Panc1 (cell line): ENCODE measurements at places on chromosomes 3 and 15. TPM values are rescaled to one million over a fixed set of nuclear protein-coding genes. Genes with fewer than 3 reads are reported as not detected.

GRCh38 chr15:98127586-98127985, 167.1 kb downstream of the ARRDC4 start:
- H3K4me1 ChIP-seq = no peaks in the 10 kb centered on the region
- DNase-seq = no peak
- H3K4me3 ChIP-seq = no peak overlapping the region
- peaks cover 4% of the 10 kb centered on the region; the same call in 1 of the 2 replicates for H3K27me3 ChIP-seq

DNA sequence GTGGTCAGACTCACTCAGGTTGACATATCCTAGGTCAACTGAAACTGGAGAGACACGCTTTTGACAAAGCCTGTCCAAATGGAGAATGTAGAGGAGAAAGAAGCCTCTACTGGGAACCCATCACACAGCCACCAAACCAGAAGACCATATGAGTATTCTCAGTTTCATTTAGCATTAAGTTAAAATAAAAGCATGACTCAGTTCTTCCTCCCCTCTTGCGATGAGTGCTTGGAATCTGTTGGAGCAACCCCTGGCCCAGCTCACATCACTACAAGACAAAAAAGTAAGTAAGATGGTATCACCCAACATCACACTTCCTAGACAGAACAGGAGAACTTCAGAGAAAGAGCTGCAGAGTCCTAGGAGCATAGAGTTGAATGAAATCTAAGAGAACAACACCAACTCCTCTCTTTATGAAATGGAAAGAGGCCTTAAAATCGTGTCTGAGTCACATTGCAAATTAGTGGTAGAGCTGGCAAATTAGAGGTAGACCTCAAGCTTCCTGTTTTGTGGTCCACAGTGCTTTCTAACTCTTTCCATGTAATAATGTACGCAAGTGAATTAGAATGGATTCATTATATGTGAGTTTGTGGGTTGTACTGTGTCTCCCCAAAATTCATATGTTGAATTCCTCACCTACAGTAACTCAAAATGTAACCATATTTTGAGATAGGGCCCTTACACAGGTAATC, 51.2 kb downstream of the FGF12 start:
- no peaks in the 10 kb centered on the region for H3K27me3 ChIP-seq
- H3K36me3 ChIP-seq = no peaks in the 10 kb centered on the region

The RYR3 gene
- not detected for total RNA-seq

DNA sequence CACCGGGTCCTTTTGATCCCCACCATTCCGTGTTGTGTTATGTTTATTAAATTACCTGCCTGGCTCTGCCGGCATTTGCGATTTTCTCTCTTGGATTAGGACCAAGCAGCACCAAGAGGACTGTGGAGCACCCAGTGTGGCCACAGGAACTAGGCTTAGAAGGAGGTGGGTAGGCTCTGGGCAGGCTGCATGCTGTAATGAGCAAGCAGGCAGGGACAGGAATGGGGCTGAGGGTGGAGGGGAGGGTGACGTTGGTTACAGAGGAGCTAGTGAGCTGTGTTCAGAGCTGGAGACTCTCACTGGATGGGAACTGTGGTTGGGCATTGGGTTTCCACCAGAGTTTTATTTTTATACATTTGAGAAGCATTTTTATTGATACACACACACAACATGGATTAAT, 7.9 kb upstream of the SCN5A start:
- H3K27me3 ChIP-seq = peaks cover under 1% of the 10 kb centered on the region; the same call in 1 of the 2 replicates
- DNase-seq = no peak
- H3K36me3 ChIP-seq = no peaks in the 10 kb centered on the region
- H3K4me3 ChIP-seq = no peak overlapping the region

- no peaks in the 10 kb centered on the region for H3K27me3 ChIP-seq
- DNase-seq = no peak
- peaks cover 13% of the 10 kb centered on the region for H3K4me1 ChIP-seq
- no peak overlapping the region for H3K4me3 ChIP-seq
Measured at GRCh38 chr15:74180881-74181602, 7.5 kb downstream of the ISLR start.

- H3K4me3 ChIP-seq = peak overlapping the region; percentile 87
- H3K36me3 ChIP-seq = no peaks in the 10 kb centered on the region; the same call in 1 of the 2 replicates
- peaks cover 44% of the 10 kb centered on the region for H3K4me1 ChIP-seq
- no peaks in the 10 kb centered on the region for H3K27me3 ChIP-seq
- H3K27ac ChIP-seq = peak overlapping the region; percentile 85
Measured at GRCh38 chr15:68055224-68055705, 1.1 kb downstream of the PIAS1 start.

- H3K4me3 ChIP-seq = no peak overlapping the region
- no peak overlapping the region for H3K27ac ChIP-seq
- no peaks in the 10 kb centered on the region; the same call in 1 of the 2 replicates for H3K36me3 ChIP-seq
- no peaks in the 10 kb centered on the region for H3K4me1 ChIP-seq
Measured at GRCh38 chr15:33028495-33028894, 166.0 kb downstream of the FMN1 start.

DNA sequence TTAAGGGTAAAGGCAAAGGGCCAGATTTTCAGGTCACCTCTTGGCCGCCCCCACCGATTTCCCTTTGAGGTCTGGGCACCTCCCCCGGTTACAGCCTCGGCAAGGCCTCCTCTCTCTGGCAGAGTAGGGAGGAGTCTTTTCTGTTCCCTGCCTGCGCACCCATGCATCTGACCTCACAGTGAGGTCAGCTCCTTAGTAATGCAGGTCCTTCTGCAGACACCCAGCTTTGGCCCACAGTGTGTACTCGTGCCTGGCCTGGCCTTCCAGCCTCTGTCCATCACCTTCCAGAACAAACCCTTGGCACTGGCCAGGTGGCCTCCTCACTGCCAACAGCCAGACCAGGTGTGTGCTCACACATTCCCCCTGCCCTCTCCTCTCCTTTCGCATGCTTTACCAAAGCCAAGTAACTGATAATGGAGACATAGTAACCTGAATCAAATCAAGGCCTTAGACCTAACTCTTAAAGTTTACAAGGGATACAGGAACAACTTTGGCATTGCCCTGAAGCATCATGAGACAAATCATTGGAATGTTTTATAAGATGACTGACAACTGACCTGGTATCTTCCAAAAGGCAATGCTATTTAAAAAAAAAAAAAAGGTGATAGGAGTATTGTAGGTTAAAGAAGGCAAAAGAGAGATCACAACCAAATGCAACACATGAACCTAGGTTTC, 61.3 kb downstream of the CORO2B start:
- DNase-seq = no peak
- no peak overlapping the region for H3K27ac ChIP-seq
- no peaks in the 10 kb centered on the region for H3K27me3 ChIP-seq
- H3K4me3 ChIP-seq = no peak overlapping the region
- H3K4me1 ChIP-seq = no peaks in the 10 kb centered on the region

The OXTR gene
- 2.7 TPM for total RNA-seq

DNA sequence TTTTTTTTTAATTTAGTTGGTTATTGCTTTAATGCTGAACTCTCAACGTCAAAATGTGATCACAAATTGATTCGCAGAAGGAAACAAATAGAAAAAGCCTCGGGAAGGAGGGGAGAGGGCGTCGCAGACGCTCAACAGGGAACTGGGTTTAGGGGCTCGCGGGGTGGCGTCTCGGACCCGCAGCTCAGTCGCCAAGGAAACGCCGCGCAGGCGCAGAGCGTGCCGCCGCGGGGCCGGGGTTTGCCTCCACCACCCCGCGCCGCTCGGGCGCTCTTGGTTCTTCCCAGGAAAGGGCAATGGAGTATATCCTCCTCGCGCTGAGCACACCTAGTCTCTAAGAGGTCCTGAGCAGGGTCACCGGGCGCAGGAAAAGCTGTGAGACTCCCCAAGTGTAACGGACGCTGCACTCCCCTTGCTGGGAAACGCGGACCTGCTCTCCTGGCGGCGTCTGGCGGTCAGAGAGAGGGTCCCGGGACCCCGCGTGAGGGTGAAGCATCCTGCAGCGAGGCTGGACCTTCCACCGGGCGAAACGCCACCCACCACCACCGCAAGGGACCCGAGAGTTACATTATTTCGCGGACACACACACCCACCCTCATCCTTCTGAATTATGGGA, 753 bp downstream of the PLCH1 start:
- peaks cover 11% of the 10 kb centered on the region; the same call in 1 of the 2 replicates for H3K4me1 ChIP-seq
- no peak overlapping the region for H3K27ac ChIP-seq
- H3K27me3 ChIP-seq = peaks cover 54% of the 10 kb centered on the region
- H3K36me3 ChIP-seq = peaks cover 3% of the 10 kb centered on the region; the same call in 1 of the 2 replicates
- DNase-seq = no peak

The WDR49 gene
- 0.23 TPM for total RNA-seq

DNA sequence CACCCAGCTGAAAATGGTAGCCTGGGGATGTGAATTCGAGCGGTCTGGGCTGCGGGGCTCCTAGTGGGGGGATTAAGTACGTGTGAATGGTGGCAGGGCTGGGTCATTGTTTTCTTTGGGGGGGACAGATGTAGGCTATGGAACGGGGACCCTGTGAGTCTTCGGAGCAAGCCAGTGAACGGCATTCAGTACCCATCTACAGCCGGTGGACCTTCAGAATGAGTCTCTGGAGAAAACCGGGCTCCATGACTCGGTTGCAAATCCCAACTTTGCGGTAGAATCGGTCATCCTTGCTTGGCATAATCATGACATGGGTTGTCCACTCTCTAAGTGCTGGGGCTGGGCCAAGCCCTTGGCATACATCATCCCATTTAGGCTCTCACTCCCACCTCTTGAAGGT, 7.2 kb upstream of the EOMES start:
- H3K4me1 ChIP-seq = no peaks in the 10 kb centered on the region; the same call in 1 of the 2 replicates
- peak overlapping the region; percentile 50; the same call in 1 of the 2 replicates for H3K4me3 ChIP-seq
- H3K27me3 ChIP-seq = no peaks in the 10 kb centered on the region
- DNase-seq = no peak
- no peaks in the 10 kb centered on the region for H3K36me3 ChIP-seq

DNA sequence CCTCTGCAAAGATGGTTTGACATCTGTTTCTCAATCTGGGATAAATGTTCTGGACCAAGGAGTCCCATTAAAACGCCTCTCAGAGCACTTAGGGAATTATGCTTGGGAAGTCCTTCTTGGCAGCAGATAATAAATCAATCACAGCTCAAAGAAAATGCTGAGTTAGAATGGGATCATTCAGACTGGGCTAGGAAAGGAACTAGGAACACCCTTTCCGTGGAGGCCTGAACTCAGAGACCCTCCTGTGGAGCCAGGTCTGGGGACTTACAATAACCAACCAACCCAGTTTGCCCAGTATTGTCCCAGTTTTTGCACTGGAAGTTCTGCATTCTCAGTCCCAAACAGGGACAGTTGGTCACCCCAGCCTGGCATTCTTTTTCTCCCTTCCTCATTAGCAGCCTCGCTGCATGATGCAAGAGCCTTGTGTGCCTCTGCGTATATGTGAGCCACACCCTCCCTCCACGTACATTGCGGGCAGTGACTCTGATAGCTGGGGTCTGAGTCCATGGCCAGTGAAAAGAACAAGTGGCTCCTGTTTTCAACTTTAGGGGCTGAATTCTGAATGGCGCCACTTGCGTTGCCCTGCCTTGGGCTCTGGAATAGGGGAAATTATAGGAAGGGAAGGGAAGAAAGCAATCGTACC, 88.7 kb downstream of the SEMA5B start:
- H3K36me3 ChIP-seq = no peaks in the 10 kb centered on the region
- H3K4me1 ChIP-seq = no peaks in the 10 kb centered on the region
- H3K27ac ChIP-seq = no peak overlapping the region
- DNase-seq = no peak
- H3K4me3 ChIP-seq = no peak overlapping the region

The CADPS gene
- total RNA-seq = not detected

The CISH gene
- 0.57 TPM for total RNA-seq

The RASL12 gene
- total RNA-seq = 0.67 TPM

- H3K4me3 ChIP-seq = no peak overlapping the region
- H3K4me1 ChIP-seq = no peaks in the 10 kb centered on the region
- no peak overlapping the region for H3K27ac ChIP-seq
- no peaks in the 10 kb centered on the region for H3K36me3 ChIP-seq
Measured at GRCh38 chr3:115648559-115648958, 25.2 kb downstream of the GAP43 start.

- H3K4me3 ChIP-seq = no peak overlapping the region
- no peaks in the 10 kb centered on the region for H3K36me3 ChIP-seq
Measured at GRCh38 chr3:53773611-53774368, 72.4 kb downstream of the CHDH start.

GRCh38 chr3:177681156-177681555, 483.9 kb upstream of the TBL1XR1 start:
- H3K4me3 ChIP-seq = no peak overlapping the region
- no peaks in the 10 kb centered on the region for H3K36me3 ChIP-seq
- peak overlapping the region; percentile 9; the same call in 1 of the 2 replicates for H3K27ac ChIP-seq
- no peak for DNase-seq
- no peaks in the 10 kb centered on the region for H3K4me1 ChIP-seq
- no peaks in the 10 kb centered on the region for H3K27me3 ChIP-seq

DNA sequence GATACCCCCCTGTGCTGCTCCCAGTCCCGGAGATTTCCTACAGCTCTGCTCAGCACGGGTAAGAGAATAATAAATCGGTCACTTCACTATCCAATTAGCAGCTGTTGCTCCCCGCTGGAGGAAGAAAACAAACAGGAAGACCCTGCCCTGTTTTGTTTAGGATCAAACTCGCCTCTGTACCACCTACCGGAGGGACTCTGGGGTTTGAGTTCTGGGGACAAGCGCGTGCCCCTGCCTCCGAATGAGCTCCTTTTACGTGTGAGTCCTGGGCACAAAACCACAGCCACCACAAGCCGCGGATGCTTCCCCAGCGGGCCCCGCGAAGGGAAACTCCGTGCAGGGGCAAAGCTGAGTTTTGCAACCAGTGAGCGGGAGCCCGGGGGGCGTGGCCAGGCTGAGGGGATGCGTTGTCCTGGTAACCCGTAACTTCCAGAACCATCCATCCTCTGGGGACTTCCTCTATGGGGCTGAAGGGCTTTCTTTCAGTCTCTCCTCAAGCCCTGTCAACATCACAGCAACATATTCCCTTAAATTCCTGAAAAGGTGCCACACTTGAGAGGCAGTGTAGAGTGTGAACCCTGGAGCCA, 315.7 kb upstream of the PROK2 start:
- H3K4me3 ChIP-seq = peak overlapping the region; percentile 5
- DNase-seq = no peak
- 0 out of 2 replicates have a peak, but pooled peaks cover 2% of the 10 kb centered on the region for H3K4me1 ChIP-seq
- peaks cover 8% of the 10 kb centered on the region for H3K27me3 ChIP-seq
- no peak overlapping the region for H3K27ac ChIP-seq

- H3K4me3 ChIP-seq = no peak overlapping the region
- H3K27me3 ChIP-seq = no peaks in the 10 kb centered on the region
- peaks cover 20% of the 10 kb centered on the region for H3K36me3 ChIP-seq
- no peak for DNase-seq
- peaks cover 3% of the 10 kb centered on the region; the same call in 1 of the 2 replicates for H3K4me1 ChIP-seq
Measured at GRCh38 chr15:70053001-70053715, 44.6 kb downstream of the TLE3 start.

- no peaks in the 10 kb centered on the region for H3K27me3 ChIP-seq
- no peaks in the 10 kb centered on the region for H3K36me3 ChIP-seq
Measured at GRCh38 chr3:40780925-40781406, 256.2 kb downstream of the ZNF621 start.

DNA sequence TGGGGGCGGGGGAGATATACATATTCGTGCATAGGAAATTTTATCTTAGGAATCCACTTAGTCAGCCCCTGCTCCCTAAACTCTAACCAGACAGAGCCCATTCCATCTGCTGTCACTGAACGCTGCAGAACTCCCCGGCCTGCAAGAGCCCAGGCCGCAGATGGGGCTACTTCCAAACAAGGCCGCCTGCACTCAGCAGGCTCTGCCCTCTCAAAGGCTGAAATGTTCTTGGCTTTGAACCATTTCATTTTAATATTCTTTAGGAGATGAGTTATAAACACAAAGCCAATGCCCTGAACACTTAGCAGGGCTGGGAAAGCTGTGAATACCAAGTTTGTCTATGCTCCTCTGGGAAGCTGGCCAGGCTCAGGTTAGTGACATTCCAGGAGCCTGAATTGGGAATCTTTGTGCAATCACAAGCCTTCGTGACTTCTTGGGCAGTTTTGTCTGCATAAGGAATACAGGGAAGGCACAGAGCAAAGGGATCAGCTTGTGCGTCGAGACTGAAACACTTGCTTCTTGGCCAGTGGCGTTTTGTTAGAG, 65.0 kb downstream of the SYNM start:
- H3K36me3 ChIP-seq = no peaks in the 10 kb centered on the region
- H3K27me3 ChIP-seq = no peaks in the 10 kb centered on the region
- H3K27ac ChIP-seq = no peak overlapping the region
- no peak overlapping the region for H3K4me3 ChIP-seq

The POLQ gene
- 11.9 TPM for total RNA-seq
